ENCODE measurements at places on chromosomes 1 and 21. TPM values are rescaled to one million over a fixed set of nuclear protein-coding genes. Genes with fewer than 3 reads are reported as not detected.

The CELA2B gene
- total RNA-seq, result not detected

The LCE1B gene
- total RNA-seq, result 0.22 TPM

The HJV gene
- not detected for total RNA-seq

The TNN gene
- not detected for total RNA-seq

The HOOK1 gene
- total RNA-seq, result under 0.01 TPM

The LMOD1 gene
- not detected for total RNA-seq

The AGT gene
- not detected for total RNA-seq

The KRTAP12-1 gene
- not detected for total RNA-seq

The CFAP141 gene
- not detected for total RNA-seq

The LORICRIN gene
- not detected for total RNA-seq

The ARHGAP29 gene
- total RNA-seq, result 333 TPM

The METTL25B gene
- total RNA-seq, result 10.0 TPM

The C1QTNF12 gene
- 1.1 TPM for total RNA-seq

The LIN28A gene
- not detected for total RNA-seq

The IBA57 gene
- total RNA-seq, result 8.2 TPM

The PAQR6 gene
- 0.36 TPM for total RNA-seq

The C1orf185 gene
- not detected for total RNA-seq

The A3GALT2 gene
- not detected for total RNA-seq

The ADGRL2 gene
- total RNA-seq, result 19.4 TPM

The TRIM45 gene
- total RNA-seq, result 1.4 TPM

The IL20 gene
- total RNA-seq, result not detected

The TNNI3K gene
- not detected for total RNA-seq

The HPCA gene
- not detected for total RNA-seq

The DHRS3 gene
- 24.5 TPM for total RNA-seq

The SH3D21 gene
- 2.8 TPM for total RNA-seq

The OR2T33 gene
- total RNA-seq, result not detected

The PEX11B gene
- 21.5 TPM for total RNA-seq

The DNAJC8 gene
- 100 TPM for total RNA-seq

The RNU1-3 gene
- under 0.01 TPM for total RNA-seq

The CGN gene
- 1.7 TPM for total RNA-seq

The CLK2 gene
- total RNA-seq, result 34.6 TPM

The BRDT gene
- not detected for total RNA-seq

The RIMKLA gene
- total RNA-seq, result under 0.01 TPM

The PAPPA2 gene
- 0.80 TPM for total RNA-seq

The IFI16 gene
- 181 TPM for total RNA-seq

The CYP4Z1 gene
- total RNA-seq, result not detected

The RXRG gene
- total RNA-seq, result not detected

The TIPRL gene
- 49.8 TPM for total RNA-seq

The ZNF362 gene
- total RNA-seq, result 9.5 TPM

The ZYG11A gene
- total RNA-seq, result 1.1 TPM

The S100A4 gene
- 1.2 TPM for total RNA-seq
